Heart left ventricle (tissue), 16 donors: ENCODE measurements at places on chromosomes 5 and 9. TPM values are rescaled to one million over a fixed set of nuclear protein-coding genes. Genes with fewer than 3 reads are reported as not detected.

DNA sequence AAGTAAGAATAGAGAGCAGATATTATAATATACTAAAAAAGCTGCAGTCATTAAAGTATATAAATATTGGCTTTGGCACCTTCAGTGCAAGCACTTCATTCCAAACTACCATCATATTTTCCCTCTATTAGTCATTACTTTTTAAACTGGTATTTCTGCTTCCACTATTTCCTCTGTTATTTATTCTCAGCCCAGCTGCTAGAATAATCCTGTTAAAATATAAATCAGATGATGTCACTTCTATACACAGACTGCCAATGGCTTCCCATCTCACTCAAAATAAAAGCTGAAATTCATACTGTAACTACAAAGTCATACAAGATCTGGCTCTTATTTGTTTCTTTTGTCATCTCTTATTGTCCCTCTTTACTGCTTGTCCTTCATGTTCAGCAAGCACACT is 432.9 kb downstream of the TLE4 start:
- no peak overlapping the region for H3K4me3 ChIP-seq
- H3K36me3 ChIP-seq = no peaks in the 10 kb centered on the region
- no peaks in the 10 kb centered on the region for H3K27me3 ChIP-seq
- no peak overlapping the region for H3K27ac ChIP-seq
- no peaks in the 10 kb centered on the region for H3K4me1 ChIP-seq

DNA sequence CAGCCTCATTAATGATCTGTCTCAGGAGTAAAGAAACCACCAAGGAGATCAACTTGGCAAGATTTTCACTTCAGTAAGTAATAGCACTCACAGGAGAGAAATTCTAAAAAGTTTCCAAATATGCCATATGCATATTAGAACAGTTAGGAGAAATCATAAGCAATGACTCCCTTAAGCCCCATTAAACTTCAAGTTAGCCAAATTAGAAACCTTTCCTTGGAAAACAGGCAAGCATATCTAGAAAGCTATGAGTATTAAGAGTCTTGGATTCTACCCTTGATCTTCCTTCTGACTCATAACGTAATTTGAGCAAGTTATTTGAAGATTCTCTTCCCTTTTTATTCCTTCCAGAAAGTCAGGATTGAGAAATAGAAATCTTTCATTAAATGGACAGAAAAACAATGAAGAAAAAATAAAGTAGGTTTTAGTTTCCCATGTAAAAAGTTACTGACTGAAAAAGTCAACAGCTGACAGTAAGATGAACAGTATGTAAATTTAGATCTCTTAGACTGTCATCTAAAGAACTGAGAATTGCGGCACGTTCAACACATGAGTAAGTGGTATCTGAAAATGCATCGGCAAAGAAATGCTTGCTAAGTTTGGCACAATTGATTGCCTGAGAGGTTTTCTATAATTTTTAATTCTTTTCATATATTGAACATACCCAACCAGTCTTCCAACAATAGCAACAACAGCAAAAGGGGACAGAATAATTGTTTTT is 565.7 kb upstream of the FTMT start:
- no peaks in the 10 kb centered on the region for H3K4me1 ChIP-seq
- no peak for DNase-seq
- no peaks in the 10 kb centered on the region for H3K27me3 ChIP-seq
- no peaks in the 10 kb centered on the region for H3K36me3 ChIP-seq
- H3K27ac ChIP-seq = no peak overlapping the region

The FAM200C gene
- 5.0 TPM for total RNA-seq

GRCh38 chr5:65771266-65771665 is 49.3 kb downstream of the NLN start:
- H3K4me1 ChIP-seq = no peaks in the 10 kb centered on the region
- no peak for DNase-seq
- H3K27ac ChIP-seq = no peak overlapping the region
- no peak overlapping the region for H3K4me3 ChIP-seq

DNA sequence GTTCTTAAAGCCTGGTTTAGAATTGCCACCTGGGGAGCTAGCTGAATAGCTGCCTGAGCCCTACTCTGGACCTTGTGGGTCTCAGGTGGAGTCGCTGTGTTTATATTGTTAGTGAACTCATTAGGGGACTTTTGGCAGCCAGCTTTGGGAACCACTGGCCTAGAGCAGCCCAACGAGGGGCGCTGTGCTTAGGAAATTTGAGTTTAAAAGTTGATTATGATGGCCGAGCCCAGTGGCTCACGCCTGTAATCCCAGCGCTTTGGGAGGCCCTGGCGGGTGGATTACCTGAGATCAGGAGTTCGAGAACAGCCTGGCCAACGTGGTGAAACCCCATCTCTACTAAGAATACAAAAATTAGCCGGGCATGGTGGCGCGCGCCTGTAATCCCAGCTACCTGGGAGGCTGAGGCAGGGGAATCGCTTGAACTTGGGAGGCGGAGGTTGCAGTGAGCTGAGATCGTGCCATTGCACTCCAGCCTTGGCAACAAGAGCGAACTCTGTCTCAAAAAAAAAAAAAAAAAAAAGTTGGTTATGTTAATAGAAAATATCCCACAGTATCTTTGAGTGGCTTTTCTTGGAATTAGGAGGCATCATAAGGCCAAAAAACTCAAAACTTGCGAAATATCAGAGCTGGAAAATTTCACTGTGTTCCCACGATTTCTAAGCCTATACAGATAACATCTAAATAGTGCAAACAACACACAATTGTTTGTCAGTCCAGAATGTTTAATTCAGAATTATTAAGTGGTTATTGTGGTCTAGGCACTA is 809 bp downstream of the MCCC2 start:
- H3K4me3 ChIP-seq = peak overlapping the region; percentile 81
- H3K27ac ChIP-seq = peak overlapping the region; percentile 69
- H3K36me3 ChIP-seq = peaks cover 4% of the 10 kb centered on the region
- no peak for DNase-seq

DNA sequence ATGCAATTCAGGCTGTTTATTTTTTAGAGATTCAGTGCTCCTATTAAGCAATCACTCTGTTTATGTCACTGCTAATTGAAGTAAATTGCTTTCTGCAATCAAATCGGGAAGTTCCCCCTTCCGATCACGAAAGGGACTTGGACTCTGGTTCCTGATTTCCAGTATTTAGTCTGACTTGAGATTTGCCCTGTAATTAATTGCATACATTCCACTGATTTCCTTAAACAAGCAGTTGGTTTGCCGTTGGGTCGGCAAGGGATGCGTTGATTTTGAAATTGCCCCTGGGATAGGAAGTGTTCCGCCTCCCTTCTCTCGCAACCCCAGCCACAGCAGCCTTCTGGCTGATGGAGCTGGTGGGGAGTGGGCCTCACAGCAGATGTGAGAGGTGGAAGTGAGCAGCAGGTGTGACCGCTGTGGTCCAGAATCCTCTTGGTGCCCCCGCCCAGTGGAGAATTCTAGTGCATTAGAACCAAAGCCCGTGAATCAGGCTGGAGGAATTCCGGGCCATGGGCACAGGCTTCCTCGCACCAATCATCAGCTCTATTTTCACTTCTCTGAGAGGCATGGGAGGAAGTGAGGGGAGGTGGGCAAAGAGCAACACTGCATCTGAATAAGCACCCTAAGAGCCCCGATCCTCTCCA is 102.5 kb downstream of the SPRY4 start:
- no peaks in the 10 kb centered on the region for H3K36me3 ChIP-seq
- no peaks in the 10 kb centered on the region for H3K27me3 ChIP-seq
- no peak overlapping the region for H3K27ac ChIP-seq

GRCh38 chr9:134885001-134885678 is 4.5 kb downstream of the FCN2 start:
- no peaks in the 10 kb centered on the region for H3K27me3 ChIP-seq
- H3K4me1 ChIP-seq = no peaks in the 10 kb centered on the region
- no peaks in the 10 kb centered on the region for H3K36me3 ChIP-seq
- no peak overlapping the region for H3K27ac ChIP-seq
- DNase-seq = no peak
- no peak overlapping the region for H3K4me3 ChIP-seq

The SLC4A9 gene
- total RNA-seq = 0.20 TPM

- no peaks in the 10 kb centered on the region for H3K27me3 ChIP-seq
- DNase-seq = no peak
- H3K4me1 ChIP-seq = no peaks in the 10 kb centered on the region
- H3K4me3 ChIP-seq = no peak overlapping the region
Observed at GRCh38 chr9:117494401-117495090, 79.7 kb upstream of the ASTN2 start.

The TRPM3 gene
- 0.07 TPM for total RNA-seq

DNA sequence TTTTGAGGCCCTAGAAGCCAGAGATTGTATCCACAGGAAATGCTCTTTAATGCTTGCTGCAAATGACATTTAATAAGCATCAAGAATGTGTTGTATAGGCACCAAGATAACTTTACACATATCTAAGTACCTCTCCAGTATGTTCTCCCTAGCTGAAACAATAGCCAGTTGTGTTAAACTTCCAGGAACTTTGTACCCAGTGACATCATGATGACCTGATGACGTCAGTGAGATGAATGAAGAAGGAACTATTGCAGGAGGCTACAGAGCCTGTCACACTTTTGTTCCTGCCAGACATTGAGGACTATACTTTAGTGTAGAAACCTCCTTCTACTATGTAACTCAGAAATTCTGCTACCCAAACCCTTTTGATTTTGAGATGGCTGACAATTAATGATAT is 129.8 kb downstream of the CD180 start:
- DNase-seq = no peak
- no peak overlapping the region for H3K27ac ChIP-seq

DNA sequence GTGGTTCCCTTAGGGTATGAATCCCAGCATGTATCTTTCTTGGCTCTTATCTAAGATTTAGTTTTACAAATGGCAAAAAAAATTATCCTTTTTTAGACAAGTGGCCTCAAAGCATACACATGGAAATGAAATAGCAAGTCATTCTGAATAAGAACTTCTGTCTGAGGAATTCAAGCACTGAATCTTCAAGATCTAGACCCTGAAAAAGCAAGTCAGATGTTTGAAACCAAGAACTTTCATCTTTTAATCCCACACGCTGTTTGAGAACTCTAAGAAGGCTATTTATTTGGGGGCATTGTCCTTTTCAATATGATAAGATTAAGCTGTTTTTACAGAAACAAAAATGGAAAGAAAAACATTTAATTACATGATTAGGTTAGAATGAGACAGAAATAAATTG is 549.2 kb upstream of the CYLC2 start:
- H3K4me3 ChIP-seq = no peak overlapping the region
- H3K27me3 ChIP-seq = no peaks in the 10 kb centered on the region

DNA sequence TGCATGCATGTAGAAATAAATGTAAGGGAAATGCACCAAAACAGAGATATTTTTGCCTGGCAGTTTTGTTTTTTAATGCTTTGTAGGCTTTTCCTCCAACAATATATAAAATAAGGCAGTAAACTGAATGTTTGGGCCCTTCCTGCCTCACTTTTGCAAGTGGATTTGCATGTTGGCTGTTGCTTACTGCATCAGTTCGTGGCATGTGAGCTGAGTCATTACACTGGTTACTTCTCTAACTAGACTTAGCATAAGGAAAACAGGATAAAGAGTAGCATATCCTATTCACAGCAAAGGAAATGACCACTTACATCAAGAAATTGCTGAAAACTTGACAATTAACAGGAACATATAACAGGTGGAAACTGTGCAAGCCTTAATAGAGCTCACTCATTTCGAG is 113.4 kb downstream of the TLE1 start:
- no peak overlapping the region for H3K4me3 ChIP-seq
- H3K27me3 ChIP-seq = no peaks in the 10 kb centered on the region
- no peaks in the 10 kb centered on the region for H3K4me1 ChIP-seq
- H3K36me3 ChIP-seq = no peaks in the 10 kb centered on the region

The SLC36A2 gene
- total RNA-seq = 0.14 TPM

GRCh38 chr5:52502460-52502999 is 285.2 kb upstream of the ITGA1 start:
- no peaks in the 10 kb centered on the region for H3K27me3 ChIP-seq
- DNase-seq = no peak
- no peaks in the 10 kb centered on the region for H3K4me1 ChIP-seq
- H3K36me3 ChIP-seq = no peaks in the 10 kb centered on the region
- H3K27ac ChIP-seq = no peak overlapping the region

DNA sequence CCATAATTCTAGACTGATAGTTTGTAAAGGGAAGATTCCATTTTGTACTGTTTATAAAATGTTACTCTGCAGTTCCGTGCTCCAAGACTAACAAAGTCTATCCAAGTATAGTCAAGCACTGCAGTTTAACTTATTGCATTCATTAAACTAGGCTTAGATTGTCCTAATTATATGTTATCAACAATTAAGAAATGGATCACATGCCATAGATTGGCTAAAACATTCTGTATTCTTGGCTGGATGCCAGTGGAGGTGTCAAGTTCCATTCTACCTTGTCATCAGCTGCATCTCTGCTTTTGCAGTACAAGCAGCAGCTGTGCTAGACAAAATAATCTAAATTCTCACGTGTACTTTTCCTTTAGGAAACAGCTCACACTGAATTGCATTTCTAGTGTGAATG is 69.4 kb upstream of the MEF2C start:
- H3K27me3 ChIP-seq = no peaks in the 10 kb centered on the region
- H3K27ac ChIP-seq = no peak overlapping the region
- DNase-seq = no peak
- no peaks in the 10 kb centered on the region for H3K36me3 ChIP-seq
- no peak overlapping the region for H3K4me3 ChIP-seq

GRCh38 chr5:181042722-181043121 is 2.7 kb downstream of the BTNL9 start:
- H3K27ac ChIP-seq = peak overlapping the region; percentile 27
- H3K4me1 ChIP-seq = no peaks in the 10 kb centered on the region
- DNase-seq = no peak
- no peaks in the 10 kb centered on the region for H3K36me3 ChIP-seq
- peak overlapping the region; percentile 61 for H3K4me3 ChIP-seq

The DOCK8 gene
- total RNA-seq = 3.0 TPM

DNA sequence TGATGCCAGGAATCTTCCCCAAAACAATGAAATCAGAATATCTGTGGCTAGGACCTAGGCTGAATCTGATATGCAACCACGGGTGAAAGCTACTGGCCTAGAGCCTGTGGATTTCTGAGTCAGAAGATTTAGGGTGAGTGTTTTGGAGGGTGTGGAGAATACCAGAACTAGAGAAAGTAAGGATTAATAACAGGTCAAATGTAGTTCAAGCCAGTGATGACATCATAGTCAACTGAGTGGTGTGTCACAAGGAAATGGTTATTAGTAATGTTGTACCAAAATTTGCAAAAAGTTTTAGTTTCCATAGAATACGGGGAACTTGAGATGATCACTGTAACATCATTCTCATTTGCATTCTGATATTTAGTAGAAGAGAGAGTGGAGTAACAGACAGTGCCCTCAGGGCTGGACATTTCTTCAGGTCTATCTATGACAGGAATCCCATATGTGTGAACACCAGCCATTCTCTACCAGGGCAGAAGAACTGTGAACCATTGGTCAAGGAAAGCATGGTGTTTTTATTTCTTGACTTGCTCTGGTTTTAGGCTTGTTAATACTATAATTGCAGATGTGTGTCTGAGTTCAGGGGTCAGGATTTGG is 3.7 kb downstream of the GALNT12 start:
- H3K27ac ChIP-seq = no peak overlapping the region
- peaks cover 12% of the 10 kb centered on the region for H3K4me1 ChIP-seq
- peaks cover 12% of the 10 kb centered on the region for H3K27me3 ChIP-seq
- DNase-seq = no peak
- no peak overlapping the region for H3K4me3 ChIP-seq

The SNAPC4 gene
- total RNA-seq = 4.6 TPM

- no peaks in the 10 kb centered on the region for H3K36me3 ChIP-seq
- no peak for DNase-seq
- no peak overlapping the region for H3K27ac ChIP-seq
- no peaks in the 10 kb centered on the region for H3K4me1 ChIP-seq
- no peak overlapping the region for H3K4me3 ChIP-seq
Observed at GRCh38 chr9:107228496-107229039, 54.5 kb upstream of the RAD23B start.

GRCh38 chr9:112571624-112572355 is 85.2 kb downstream of the KIAA1958 start:
- H3K27me3 ChIP-seq = no peaks in the 10 kb centered on the region
- H3K4me1 ChIP-seq = no peaks in the 10 kb centered on the region
- no peak overlapping the region for H3K27ac ChIP-seq
- no peak overlapping the region for H3K4me3 ChIP-seq
- H3K36me3 ChIP-seq = no peaks in the 10 kb centered on the region
